ENCODE measurements at places on chromosomes 2 and 18. TPM values are rescaled to one million over a fixed set of nuclear protein-coding genes. Genes with fewer than 3 reads are reported as not detected.

Gene DSC3
- 0.86 TPM for total RNA-seq

Gene TXNDC2
- not detected for total RNA-seq

Gene COL3A1
- 305 TPM for total RNA-seq

Gene FEV
- total RNA-seq, result not detected

Gene IL1A
- total RNA-seq, result not detected

Gene HOXD10
- total RNA-seq, result not detected

Gene DBI
- total RNA-seq, result 227 TPM

Gene ASB18
- 2.7 TPM for total RNA-seq

Data from left cardiac atrium (tissue), 4 donors.